Activated CD8-positive, alpha-beta T cell treated with anti-CD3 and anti-CD28 coated beads, Interleukin-2, amount 10 ng/mL, durations not matched to agents 7 days and 5 days (primary cell): ENCODE measurements at places on chromosomes 2 and 18.
A peak's percentile ranks its signal among the peaks of the same experiment; 100 is the strongest.

GRCh38 chr2:168552450-168552856, 96.4 kb downstream of the CERS6 start:
- no peak for DNase-seq
- H3K4me3 ChIP-seq, result no peak overlapping the region
- H3K27ac ChIP-seq, result no peak overlapping the region
- H3K36me3 ChIP-seq, result peaks cover 28% of the 10 kb centered on the region

GRCh38 chr2:83186105-83186760, 1272.8 kb downstream of the SUCLG1 start:
- DNase-seq, result no peak
- H3K4me3 ChIP-seq, result no peak overlapping the region
- H3K4me1 ChIP-seq, result no peaks in the 10 kb centered on the region
- H3K27me3 ChIP-seq, result no peaks in the 10 kb centered on the region
- H3K36me3 ChIP-seq, result no peaks in the 10 kb centered on the region

DNA sequence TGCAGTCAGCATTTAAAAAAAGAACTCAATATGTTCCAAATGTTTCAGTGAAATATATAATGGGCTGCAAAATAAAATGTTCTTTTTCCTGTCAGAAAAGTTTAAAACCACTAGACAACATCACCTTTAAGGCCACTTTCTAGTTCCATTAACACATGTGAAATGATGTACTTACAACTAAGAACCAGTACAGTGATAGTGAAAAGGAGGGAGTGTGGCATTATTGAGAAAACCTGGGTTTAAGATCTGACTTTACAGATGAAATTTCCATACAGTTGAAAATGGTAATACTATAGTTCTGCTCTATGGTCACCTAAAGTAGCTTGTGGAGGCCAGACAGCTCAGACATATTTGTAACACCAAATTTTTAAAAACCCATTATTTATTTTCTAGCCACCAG, 14.7 kb downstream of the MEX3C start:
- peaks cover 38% of the 10 kb centered on the region for H3K36me3 ChIP-seq
- no peaks in the 10 kb centered on the region for H3K27me3 ChIP-seq
- no peak for DNase-seq

DNA sequence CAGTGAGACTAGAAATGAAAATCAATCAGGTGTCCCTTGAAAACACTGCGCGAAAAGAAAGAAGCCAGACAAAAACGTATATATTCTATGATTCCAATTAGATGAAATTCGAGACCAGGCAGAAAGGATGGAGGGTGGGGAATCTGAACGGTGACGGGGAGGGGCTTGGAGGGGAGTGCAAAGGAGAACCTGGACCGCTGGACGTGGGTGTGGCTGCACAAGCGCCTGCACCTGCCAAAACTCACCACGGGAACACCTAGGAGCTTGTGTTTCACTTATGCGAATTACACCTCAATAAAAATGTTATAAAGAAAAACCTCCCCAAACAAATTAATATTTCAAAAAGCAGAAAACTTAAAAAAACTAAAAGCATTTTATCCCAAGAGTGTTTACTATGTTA, 21.9 kb downstream of the THAP4 start:
- no peak overlapping the region for H3K4me3 ChIP-seq
- no peak overlapping the region for H3K27ac ChIP-seq
- peaks cover 47% of the 10 kb centered on the region for H3K4me1 ChIP-seq

DNA sequence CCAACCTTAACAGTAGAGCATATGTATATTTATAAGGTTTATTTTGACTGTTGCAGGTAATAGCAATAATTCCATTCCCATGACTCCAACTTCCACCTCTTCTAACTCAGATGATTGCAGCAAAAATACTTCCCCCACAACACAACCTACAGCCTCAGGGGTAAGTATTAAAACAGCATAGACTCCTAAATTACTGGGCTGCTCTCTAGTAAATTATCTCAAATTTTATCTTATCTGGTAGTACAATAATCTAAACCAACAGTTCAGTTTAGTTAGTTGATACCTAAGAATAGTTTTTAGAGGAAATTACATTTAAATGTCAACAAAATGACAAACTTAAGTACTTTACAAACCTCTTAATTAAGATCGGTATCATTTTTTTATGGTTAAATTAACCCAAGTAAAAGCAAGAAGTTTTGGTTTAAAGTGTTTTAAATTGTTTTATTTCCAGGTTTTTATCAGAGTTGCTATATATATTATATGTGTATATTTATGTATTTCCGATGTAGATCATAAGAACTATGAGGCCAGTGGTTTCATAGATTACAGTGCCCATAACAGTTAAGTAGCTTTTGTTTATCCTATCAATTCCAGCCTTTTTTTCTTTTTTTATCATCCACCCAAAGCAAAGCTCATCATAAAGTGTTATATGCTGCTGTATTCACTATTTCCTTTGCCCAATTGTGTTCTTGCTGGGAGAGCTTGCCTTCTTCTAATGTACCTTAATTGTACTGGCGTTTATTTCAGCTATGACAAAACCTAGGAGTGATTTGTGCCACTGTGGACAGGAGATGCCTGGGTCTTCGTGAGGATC, 13.7 kb downstream of the GATA6 start:
- H3K27me3 ChIP-seq, result peaks cover 12% of the 10 kb centered on the region
- no peaks in the 10 kb centered on the region for H3K4me1 ChIP-seq
- no peak for DNase-seq
- H3K36me3 ChIP-seq, result no peaks in the 10 kb centered on the region
- H3K4me3 ChIP-seq, result no peak overlapping the region
- H3K27ac ChIP-seq, result no peak overlapping the region

- no peak overlapping the region for H3K4me3 ChIP-seq
- no peaks in the 10 kb centered on the region for H3K4me1 ChIP-seq
- H3K27me3 ChIP-seq, result no peaks in the 10 kb centered on the region
- no peak overlapping the region for H3K27ac ChIP-seq
- no peaks in the 10 kb centered on the region for H3K36me3 ChIP-seq
- DNase-seq, result no peak
These were observed 1091.5 kb upstream of the CHAC2 start for GRCh38 chr2:52676056-52676455.

DNA sequence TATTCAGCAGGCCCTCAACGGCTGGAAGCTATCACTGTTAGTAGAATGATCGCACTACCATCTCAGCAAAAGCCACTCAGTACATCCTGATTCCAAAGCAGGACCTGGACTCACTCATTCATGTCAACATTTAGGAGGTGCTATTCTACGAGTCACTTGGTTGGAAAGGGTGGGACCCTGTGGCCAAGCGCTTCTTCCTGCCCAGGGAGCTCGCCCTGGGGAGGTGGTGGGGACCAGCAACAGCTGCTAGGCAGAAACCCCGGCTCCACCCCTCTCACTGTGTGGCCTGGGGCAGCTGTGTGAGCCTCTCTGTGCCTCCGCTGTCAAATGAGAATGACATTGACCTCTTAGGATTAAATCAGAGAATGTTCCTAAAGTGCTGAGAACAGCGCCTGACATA, 231.4 kb downstream of the EIPR1 start:
- no peak for DNase-seq
- H3K27ac ChIP-seq, result no peak overlapping the region
- no peak overlapping the region for H3K4me3 ChIP-seq
- no peaks in the 10 kb centered on the region for H3K27me3 ChIP-seq
- H3K36me3 ChIP-seq, result peaks cover 4% of the 10 kb centered on the region

DNA sequence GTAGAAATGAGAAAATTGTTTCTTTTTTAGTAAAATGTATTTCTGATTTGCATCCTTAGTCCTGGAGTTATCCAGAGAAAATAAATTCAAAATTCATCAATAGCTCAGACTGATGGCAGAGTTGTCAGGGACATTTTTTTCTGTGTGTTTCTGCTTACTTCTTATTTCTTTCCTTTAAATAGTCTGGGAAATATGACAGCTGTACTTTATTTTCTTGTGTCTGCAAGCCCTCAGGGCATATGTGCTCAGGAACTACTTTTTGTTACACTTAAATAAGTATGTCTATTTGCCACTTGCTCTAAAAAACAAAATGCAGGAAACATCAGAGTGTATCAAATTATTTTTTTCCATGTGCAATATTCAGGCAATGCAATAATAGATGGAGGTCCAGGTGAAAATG, 126.8 kb upstream of the UNC80 start:
- DNase-seq, result no peak
- no peaks in the 10 kb centered on the region for H3K36me3 ChIP-seq
- H3K4me1 ChIP-seq, result no peaks in the 10 kb centered on the region
- no peaks in the 10 kb centered on the region for H3K27me3 ChIP-seq

- peak overlapping the region; percentile 89 for H3K27ac ChIP-seq
- DNase-seq, result peak; percentile 43
- peak overlapping the region; percentile 100 for H3K4me3 ChIP-seq
- H3K4me1 ChIP-seq, result peaks cover 41% of the 10 kb centered on the region
- no peaks in the 10 kb centered on the region for H3K27me3 ChIP-seq
These were observed 894 bp downstream of the SMAD7 start for GRCh38 chr18:48949606-48950535.

DNA sequence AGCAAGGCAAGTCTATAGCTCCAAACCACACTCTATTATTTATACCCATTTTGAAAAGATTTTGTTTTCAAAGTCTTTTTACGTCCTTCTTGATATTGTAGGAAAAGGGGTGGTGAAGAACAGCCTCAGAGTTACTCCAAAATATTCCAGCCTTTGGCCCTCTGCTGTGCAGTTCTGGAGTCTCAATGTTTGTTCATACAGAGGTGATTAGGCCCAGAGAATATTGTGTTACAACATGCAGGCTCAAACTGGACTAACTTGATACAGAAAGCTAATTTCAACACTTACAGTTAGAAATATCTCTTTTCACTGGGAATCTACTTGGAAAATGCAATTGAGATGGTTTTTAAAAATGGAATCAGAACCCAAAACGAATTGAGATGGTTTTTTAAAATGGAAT, 40.4 kb upstream of the SLC25A52 start:
- H3K4me3 ChIP-seq, result no peak overlapping the region
- no peaks in the 10 kb centered on the region for H3K36me3 ChIP-seq
- no peak for DNase-seq
- H3K27ac ChIP-seq, result no peak overlapping the region
- no peaks in the 10 kb centered on the region for H3K4me1 ChIP-seq

GRCh38 chr2:76687923-76688322, 834.3 kb downstream of the LRRTM4 start:
- no peaks in the 10 kb centered on the region for H3K36me3 ChIP-seq
- no peak overlapping the region for H3K27ac ChIP-seq
- DNase-seq, result no peak
- no peaks in the 10 kb centered on the region for H3K4me1 ChIP-seq
- H3K4me3 ChIP-seq, result no peak overlapping the region

GRCh38 chr2:29123617-29124349, 8.6 kb downstream of the CLIP4 start:
- DNase-seq, result no peak
- no peak overlapping the region for H3K27ac ChIP-seq
- no peaks in the 10 kb centered on the region for H3K27me3 ChIP-seq
- H3K36me3 ChIP-seq, result peaks cover 67% of the 10 kb centered on the region
- no peak overlapping the region for H3K4me3 ChIP-seq

- no peak overlapping the region for H3K27ac ChIP-seq
- H3K36me3 ChIP-seq, result no peaks in the 10 kb centered on the region
- H3K4me3 ChIP-seq, result no peak overlapping the region
- no peak for DNase-seq
- H3K27me3 ChIP-seq, result peaks cover 18% of the 10 kb centered on the region
These were observed 13.9 kb upstream of the ATP6V1B1 start for GRCh38 chr2:70921839-70922234.

DNA sequence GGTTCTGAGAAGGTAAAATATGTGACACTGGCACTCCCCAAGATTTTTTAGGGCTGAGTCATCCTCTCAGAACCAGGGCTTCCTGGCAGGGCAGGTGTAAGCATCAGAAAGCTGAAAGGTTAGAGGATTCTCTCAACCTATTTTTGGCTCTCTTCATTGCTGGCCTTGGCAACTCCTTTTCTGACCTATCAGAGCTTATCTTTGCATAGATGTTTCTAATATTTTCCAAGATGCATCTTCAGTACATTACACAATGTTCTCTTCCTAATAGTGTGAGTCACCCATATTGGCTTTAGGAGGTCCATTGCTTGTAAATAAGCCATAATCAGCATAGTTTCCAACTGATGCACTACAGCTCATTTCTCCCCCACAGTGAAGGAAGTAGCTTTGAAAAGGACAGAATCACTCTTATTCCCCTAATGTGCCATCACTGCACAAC, 2008.4 kb upstream of the PIK3C3 start:
- no peaks in the 10 kb centered on the region for H3K36me3 ChIP-seq
- no peaks in the 10 kb centered on the region for H3K4me1 ChIP-seq

DNA sequence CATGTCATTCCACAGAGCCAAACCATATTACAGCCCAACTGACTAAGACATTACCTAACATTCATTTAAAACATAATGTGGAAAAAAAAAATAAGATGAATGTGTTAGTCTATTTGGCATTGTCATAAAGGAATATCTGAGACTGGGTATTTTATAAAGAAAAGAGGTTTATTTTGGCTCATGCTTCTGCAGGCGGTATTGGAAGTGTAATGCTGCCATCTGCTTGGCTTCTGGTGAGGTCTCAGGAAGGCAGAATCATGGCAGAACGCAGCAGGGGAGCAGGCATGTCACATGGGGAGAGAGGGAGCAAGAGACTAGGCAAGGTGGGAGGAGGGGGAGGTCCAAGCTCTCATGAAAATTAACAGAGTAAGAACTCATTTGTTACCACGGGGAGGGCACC, 504.8 kb upstream of the LRATD1 start:
- DNase-seq, result no peak
- no peaks in the 10 kb centered on the region for H3K36me3 ChIP-seq
- H3K4me3 ChIP-seq, result no peak overlapping the region
- H3K27me3 ChIP-seq, result no peaks in the 10 kb centered on the region

GRCh38 chr18:2138552-2138951, 432.8 kb downstream of the METTL4 start:
- no peaks in the 10 kb centered on the region for H3K4me1 ChIP-seq
- H3K36me3 ChIP-seq, result no peaks in the 10 kb centered on the region
- no peak overlapping the region for H3K4me3 ChIP-seq
- H3K27me3 ChIP-seq, result peaks cover 3% of the 10 kb centered on the region
- H3K27ac ChIP-seq, result no peak overlapping the region

- H3K27ac ChIP-seq, result no peak overlapping the region
- H3K4me1 ChIP-seq, result no peaks in the 10 kb centered on the region
- no peak for DNase-seq
- H3K4me3 ChIP-seq, result no peak overlapping the region
- H3K27me3 ChIP-seq, result no peaks in the 10 kb centered on the region
These were observed 766.4 kb downstream of the BCL11A start for GRCh38 chr2:59787095-59787494.

- no peak overlapping the region for H3K27ac ChIP-seq
- H3K4me3 ChIP-seq, result no peak overlapping the region
- peaks cover 32% of the 10 kb centered on the region for H3K4me1 ChIP-seq
- peaks cover 3% of the 10 kb centered on the region for H3K27me3 ChIP-seq
- no peak for DNase-seq
These were observed 51.8 kb downstream of the PSD4 start for GRCh38 chr2:113225263-113226259.

DNA sequence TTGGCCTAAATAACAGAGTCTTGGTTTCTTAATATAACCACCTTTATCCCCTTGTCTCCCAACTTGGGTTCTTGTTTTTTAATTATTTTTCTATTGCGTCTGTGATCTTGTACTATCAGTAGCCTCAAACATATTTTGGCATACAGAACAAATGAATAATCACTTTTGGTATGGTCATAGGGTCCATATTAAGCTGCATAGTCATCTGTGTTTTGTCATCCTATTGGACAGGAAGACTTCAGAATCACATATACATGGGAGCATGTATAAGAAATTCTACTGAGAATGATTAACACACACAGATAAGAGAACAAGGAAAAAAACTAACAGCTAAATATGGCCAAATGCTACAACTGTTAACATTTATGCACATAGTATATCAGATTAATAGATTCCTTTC, 126.0 kb downstream of the MEP1B start:
- no peak for DNase-seq
- peaks cover 2% of the 10 kb centered on the region for H3K27me3 ChIP-seq
- no peaks in the 10 kb centered on the region for H3K4me1 ChIP-seq

GRCh38 chr2:232681527-232681926, 15.6 kb upstream of the GIGYF2 start:
- no peak overlapping the region for H3K27ac ChIP-seq
- peaks cover 5% of the 10 kb centered on the region for H3K4me1 ChIP-seq
- no peaks in the 10 kb centered on the region for H3K36me3 ChIP-seq
- no peak overlapping the region for H3K4me3 ChIP-seq
- DNase-seq, result no peak
